ENCODE measurements at places on chromosomes 11 and 22.

DNA sequence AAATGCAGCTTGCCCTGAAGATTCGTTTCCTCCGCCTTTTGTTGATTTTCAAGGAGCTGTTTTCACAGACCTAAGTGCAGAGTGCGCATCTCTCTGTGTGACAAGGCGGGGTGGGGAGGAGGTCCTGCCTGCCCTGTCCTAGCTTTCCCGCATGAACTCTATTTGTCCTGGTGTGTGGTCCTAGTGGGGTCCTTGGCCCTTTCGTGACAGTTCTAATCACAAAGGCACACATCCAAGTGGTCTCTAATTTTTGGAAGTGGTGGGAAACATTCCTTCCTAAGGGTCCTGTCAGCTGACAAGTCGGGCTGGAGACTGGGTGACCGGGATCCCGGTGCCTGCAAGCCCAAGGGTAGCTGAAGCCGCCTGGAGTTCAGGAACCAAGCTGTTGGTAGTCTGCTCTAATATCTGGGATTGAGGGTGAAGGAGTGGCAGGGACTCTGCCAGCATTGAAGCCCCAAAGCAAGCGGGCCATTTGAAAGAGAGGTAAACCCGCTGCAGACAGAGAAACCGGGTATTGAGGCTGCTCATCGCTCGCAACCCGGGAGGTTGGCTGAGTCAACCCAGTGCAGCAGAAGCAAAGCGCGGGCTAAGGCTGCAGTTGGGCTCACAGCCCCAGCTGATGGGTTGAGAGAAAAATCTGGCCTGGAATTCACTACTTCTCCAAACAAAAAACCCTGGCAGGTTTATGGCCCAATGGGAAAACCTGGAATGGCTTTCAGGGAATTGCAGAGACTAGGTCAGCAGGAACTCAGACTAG, 28.1 kb upstream of the FBXO3 start:
- no peak for DNase-seq

DNA sequence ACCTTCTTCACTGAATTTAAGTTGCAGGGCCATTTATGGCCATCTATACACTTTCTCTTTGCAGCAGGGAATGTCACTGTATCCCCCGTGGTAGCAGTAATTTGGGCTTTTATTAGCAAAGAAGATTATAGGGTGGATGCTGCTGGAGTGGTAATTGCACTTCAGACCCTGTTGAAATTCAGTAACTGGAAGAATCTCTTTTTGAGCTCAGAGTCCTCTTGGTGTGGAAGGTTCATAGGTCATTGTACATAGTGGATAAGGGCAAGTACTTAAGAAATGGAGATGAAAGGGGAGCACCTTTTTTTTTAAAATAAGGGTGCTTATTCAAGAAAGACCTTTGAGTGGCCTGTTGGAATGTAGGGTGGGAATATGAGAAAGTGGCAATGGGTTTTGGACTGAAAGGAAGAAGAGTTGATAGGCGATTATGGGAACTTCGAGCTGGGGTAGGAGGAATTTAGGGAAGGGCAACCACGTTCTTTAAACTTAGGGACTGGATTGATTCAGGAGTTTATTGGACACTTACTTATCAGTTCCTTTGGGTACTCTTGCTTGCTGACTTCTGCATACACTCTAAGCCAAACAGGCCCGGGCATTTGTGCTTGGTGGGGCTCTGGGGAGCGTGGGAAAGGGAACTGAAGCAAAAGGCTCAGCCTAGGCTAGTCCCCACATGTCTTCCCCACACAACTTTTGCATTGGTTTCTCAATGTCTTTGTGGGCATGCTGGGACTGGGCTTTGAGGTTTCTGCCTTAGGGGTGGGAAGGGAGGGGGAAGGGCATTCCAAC, 26.5 kb downstream of the CTNND1 start:
- peak; percentile 28 for DNase-seq

DNA sequence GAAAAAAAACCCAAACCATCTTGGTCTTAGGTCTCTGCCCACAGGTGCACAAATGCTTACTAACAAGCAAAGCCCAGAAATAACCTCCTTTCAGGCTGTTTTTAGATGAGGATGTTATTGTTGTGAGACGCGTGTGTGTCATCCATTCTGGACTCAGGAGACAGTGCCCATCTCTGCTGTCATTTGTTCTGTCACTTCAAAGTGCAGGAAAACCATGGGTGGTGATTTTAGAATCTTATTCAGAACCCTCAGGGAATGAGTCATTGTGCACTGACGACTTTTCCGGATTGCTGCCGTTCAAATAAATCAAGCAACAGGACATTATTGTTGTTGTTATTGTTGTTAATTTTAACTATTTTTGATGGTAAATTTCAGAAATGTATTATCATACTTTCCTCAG, 110.3 kb downstream of the LRRC32 start:
- no peak for DNase-seq

DNA sequence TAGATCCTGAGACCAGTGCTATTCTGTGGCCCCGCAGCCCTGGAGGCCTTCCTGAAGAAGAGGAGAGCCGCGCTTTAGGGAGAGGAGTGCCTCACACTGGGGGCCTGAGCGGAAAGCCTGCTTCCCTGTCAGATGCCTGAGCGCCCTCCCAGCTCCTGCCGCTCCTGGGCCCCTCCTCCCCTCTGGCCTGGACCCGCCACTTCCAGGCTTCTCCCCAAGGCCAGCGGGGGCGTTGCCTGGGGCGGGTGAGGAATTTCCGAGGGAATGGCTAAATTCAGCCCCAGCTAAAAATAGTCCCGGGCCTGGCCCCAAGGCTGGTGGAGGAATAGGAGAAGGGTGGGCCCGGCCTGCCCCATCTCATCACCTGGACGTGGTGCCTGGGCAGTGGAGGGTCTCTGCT, 15.4 kb downstream of the ARHGEF17 start:
- DNase-seq: no peak

GRCh38 chr11:46663277-46663940, 37.0 kb downstream of the ARHGAP1 start:
- DNase-seq: no peak

All from GM12892 (cell line).